Kidney capillary endothelial cell (primary cell): ENCODE measurements at places on chromosomes 3 and 15.

GRCh38 chr15:99154271-99154670, 49.4 kb downstream of the SYNM start:
- no peak for DNase-seq

DNA sequence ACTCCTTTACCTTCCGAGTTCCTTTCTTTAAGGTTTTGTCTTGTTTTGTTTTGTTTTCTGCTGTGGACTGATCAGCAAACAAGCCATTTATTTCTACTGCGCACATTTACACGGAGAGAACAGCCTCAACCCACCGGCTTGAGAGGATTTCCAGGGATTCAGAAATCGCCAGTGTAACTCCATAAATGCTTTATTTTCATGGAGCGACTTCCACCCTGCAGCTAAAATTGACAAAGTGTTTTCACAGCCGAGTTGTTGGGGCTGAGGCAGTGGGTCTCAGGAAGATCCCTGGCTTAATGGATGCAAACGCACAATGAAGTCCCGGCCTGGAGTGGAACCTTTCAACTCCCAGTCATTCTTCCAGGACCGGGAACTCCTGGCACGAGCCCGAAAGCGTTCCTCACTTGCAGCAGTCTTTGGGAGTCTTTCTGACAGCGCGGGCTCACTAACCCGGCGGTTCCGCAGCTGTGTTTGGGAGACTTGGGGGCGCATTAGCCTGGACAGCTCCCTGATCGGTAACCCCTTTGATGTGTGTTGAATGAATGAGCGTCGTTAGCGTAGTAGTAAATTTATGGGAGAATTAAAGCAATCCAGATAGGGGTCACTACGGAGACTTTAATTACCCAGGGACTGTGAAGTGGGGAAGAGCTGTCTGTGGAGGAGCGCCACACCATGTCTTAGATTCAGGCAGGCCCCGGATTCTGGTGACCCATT, 785 bp upstream of the MYRIP start:
- peak; percentile 7 for DNase-seq

GRCh38 chr15:80498652-80499051, 94.5 kb downstream of the ARNT2 start:
- no peak for DNase-seq

GRCh38 chr3:16528581-16528993, 15.1 kb upstream of the RFTN1 start:
- DNase-seq, result no peak

DNA sequence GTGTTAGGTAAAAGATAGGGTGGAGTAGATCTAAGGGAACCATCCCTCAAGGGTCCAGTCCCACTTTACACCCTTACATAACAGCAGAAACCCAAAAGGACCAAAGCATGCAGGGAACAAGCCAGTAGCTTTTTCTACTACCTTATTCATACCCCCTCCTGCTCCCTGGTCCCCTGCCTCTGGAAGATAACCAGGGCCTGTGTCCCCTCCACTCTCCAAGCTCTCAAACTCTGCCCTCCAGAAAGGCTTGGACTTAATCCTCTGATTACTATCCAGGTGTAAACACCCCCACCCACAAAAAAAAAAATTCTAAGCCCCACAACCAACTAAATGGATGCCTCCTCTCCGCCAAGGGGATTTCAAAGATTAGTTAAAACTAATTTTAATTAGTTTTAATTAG, 33.9 kb upstream of the STRIT1 start:
- no peak for DNase-seq

- DNase-seq, result no peak
Observed at GRCh38 chr15:88785217-88785616, 18.0 kb upstream of the ACAN start.

DNA sequence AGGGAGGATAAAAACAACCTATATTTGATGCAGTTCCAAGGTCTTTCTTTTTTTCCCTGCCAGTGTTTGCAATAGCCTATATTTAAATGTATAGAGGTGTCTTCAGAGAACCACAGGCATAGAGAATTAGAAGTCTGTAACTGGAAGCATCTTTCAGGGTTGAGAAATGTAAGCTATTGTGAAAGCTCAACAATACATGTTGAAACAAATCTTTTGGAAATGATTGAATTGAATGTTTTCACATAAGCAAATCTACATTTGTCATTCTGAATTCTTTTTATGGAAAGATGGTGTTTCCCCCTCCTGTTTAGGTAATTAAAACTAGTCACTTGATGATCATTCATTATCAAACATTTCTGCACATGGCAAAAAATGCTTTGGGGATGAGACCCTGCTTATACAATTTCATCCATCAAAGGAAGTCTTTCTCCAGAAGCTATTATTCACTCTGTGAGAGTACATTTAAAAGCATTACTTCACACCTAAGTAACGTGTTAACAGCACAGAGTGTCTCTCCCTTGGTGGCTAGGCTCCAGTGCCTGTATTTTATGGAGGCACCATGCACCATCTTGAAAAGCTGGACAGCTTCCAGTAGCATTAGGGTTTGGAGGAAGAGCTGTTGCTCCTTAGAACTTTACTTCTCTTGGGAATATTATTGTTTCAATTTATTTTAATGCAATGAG, 406.2 kb downstream of the LSAMP start:
- DNase-seq, result no peak

DNA sequence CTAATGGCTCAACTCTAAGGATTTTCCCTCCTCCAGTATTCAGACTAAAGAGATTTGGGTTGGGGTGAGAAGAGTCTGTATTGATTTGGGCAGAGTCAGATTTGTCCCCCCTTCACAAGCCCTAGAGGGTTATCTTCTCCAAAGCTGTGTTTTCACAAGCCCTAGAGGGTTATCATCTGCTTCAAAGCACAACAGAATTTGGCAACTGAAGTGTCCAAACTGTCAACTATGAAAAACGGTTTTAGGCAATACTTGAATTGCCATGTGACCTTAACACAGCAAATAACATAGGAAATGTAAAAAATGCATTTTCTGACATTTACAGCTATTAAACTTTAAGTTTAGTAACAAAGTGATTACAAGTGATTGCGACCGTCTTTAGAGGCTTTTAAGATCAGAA, 119.9 kb downstream of the IMPG2 start:
- no peak for DNase-seq

DNA sequence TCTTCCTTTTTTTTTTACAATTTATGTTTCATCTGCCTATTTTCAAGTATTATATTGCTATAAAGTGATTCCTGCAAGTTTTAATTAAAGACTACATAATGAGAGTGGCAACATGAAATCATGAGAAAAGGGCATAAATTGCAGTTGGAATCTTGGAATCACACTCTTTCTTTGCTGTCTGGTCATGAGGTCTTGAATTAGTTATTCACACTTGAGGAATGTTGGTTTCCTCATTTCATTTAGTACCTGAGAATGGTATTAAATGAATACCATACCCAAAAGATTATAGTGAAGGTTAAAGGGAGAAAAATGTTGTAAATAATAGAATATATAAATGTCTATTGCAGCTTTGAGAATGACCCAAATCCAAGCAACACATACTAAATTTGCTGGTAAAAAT, 25.8 kb upstream of the CNTN3 start:
- DNase-seq, result no peak

DNA sequence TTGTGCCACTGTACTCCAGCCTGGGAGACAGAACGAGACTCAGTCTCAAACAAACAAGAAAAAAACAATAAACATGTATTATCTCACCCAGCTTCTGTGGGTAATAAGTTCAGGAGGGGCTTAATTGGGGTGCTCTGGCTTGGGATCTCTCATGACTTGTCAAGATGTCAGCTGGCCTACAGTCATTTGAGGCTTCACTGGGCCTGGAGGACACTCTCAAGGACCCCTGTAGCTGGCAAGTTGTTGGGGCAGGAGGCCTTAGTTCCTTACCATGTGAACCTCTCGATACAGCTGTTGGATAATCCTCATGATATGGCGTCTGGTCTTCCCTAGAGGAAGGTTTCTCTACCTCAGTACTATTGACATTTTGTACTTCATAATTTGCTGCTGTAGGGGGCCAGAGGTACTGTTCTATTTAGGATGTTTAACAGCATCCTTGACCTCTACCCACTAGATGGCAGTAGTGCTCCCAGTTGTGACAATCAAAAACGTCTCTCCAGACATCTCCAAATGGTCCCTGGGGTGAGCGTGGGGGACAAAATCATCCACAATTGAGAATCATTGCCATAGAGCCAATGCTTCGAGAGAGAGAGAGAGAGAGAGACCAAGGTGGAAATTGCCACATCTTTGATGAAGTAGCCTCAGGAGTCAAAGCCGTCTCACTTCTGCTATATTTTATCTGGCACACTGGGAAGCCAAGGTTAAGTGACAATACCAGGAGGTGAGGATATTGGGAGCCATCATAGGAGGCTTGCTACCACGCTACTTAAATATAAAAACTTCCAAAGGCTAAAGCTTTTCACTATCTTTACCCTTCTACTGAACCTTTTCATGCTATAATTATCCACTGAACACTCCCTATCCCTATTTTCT, 23.9 kb upstream of the SLTM start:
- peak; percentile 57 for DNase-seq

DNA sequence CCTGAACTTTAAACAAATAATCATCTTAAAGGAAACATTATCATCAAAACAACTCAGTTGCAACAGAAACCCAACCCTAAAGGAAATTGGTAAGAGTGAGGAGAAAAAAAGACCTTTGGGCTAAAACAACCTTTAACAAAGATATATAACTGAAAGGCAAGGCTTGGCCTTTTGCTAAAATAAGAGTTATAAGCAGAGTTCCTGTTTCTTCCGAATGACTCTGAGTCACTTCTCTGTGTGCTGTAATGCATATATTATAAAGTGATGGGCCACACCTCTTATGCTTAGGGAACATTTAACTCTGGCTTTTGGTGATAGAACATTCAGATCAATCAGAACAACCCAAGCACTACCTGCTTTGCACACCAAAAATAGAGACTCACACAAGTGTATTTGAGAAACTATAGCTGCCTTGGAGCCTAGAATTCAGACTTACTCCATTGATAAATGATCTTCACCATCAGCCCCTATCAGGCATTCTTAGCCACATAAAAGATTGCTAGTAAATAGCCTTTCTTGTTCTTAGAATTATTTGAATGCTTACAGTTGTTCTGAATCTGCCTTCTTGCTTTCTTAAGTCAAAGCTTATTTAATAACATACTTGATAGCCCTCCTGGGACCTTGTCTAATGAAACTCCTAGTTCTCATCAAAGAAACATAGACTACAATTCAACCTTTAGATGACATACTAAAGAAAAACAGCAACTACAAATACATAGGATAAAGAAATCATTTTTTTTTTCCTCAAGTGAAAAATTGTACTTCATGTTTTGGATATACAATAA, 294.2 kb upstream of the SEMA6D start:
- DNase-seq, result peak; percentile 57
